ENCODE measurements at places on chromosomes 7 and 10.

GRCh38 chr10:7605565-7606295, 61.0 kb downstream of the ITIH5 start:
- DNase-seq = no peak

GRCh38 chr10:9577746-9578145, 1439.9 kb upstream of the CELF2 start:
- no peak for DNase-seq

DNA sequence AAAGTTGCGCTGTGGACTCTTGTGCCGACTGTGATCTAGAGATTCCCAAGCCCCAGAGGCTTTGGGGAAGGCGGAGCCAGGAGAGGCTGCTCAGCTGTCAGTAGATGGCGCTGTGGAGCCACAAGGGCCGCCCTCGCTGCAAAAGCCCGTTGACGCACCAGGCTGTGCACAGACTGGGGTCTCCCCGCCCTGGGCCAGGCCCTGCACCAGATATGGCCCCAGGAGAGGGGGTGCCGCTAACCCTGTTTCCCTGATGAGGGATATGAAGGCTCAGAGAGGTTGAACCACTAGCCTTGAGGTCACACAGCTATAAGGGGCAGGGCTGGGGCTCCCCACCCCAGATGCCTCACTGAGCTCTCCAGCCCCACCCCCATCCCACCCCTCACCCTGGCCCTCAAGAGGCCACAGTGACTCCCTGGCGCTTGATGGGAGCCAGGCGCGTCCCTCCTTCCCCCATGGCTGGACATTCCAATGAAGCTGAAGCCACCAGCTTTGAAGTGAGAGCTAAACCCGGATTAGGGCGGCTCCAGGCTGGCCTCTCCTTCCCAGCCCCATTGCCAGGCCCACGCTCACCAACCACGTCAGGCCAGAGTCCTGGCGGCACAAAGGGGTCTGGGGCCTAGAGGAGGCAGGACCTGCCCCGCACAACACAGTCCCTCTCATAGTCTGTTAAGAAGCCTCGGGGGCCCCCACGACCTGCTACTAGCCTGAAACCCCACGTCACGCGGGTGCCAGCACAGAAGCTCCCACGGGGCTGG, 26.4 kb downstream of the MYL10 start:
- peak; percentile 84 for DNase-seq

DNA sequence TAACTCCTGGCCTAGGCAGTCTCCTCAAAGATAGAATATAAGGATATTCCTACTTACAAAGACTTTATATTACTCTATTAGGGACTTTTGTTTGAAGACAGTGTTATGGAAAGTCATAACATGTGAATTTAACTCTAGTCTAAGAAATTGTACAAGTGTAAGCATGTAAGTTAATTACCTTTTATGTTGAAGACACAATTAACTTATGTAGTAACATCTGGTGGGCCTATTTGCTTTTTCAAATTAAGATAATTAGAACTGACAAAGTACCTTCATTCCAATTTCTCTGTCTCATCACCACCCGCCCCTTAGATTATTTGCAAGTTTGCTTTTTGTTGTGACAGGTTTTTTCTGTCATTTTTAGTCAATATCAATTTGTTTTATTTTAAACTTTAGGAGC, 126.0 kb upstream of the THSD7A start:
- DNase-seq = no peak

DNA sequence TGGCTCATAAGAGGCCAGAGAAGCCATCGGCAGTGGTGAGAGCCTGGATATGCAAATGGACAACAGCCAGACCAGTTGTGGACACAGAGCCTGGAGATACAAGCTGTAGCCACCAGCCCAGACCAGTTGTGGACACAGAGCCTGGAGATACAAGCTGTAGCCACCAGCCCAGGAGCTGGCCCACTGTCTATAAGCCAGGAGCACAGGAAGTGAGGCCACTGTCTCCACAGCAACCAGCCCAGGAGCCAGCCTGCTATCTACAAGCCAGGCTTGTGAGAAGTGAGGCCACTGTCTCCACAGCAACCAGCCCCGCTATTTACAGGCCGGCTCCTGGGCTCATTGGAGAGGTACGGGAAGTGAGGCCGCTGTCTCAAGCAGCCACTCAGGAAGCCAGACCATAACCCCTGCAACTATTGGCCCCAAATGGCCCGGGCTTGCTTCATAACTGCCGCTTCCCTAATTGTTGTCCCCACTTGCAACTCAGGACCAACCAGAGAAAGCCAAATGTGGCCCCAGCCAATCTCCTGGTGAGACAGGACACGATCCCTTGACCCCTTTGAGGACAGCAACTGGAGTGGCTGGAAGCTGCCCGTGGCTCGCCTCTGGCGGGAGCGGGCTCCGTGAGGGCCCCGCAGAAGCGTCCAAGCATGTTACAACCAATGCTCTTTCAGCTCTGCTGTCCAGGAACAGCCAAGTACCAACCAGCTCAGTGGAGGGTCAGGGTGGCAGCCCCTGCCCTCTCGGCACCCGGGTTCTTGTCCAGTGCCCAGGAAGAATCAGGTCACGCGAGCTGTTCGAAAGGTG, 44.1 kb upstream of the CNPY1 start:
- DNase-seq = no peak

DNA sequence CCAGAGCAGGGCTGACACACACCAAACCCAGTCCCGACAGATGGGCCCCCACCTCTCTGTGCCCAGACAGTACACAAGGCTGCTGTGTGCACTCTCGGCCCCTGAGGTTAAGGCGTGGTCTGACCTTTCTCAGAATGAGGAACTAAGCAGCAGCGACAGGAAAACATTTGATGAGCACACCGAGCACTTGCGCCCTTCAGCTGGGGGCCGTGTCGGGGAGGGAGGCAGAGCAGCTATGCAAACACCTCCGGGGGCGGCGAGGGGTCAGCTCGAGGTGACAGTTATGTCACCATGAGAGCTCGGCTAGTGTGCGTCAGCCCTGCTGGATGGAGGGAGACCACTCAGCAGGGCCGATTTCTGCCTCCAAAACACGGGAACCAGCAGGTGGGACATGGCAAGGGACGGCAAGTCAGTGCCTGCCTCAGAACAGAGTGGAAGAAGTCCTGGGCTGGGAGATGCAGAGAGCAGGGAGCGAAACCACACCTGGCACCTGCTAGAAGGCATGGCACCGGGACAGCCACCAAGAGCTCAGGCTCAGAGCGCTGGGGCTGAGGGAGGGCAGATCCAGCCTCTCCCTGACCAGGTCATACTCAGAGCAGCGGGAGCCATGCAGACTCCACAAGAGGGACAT, 57.4 kb downstream of the CHST15 start:
- DNase-seq = peak; percentile 60

GRCh38 chr7:30789334-30789711, 18.1 kb downstream of the MINDY4 start:
- DNase-seq = no peak

- DNase-seq = no peak
These were observed 107.8 kb upstream of the PPP1R3A start for GRCh38 chr7:114026486-114027089.

Data from stimulated activated naive CD8-positive, alpha-beta T cell treated with anti-CD3 and anti-CD28 coated beads, Interleukin-15, Interleukin-2, amounts not matched to agents 100 U/mL and 50 U/mL, for 24 hours (primary cell).